Ovary (tissue), 10 donors: ENCODE measurements at places on chromosomes 2 and 18. TPM values are rescaled to one million over a fixed set of nuclear protein-coding genes. Genes with fewer than 3 reads are reported as not detected.

CYBRD1 gene
- 147 TPM for polyA plus RNA-seq

DNA sequence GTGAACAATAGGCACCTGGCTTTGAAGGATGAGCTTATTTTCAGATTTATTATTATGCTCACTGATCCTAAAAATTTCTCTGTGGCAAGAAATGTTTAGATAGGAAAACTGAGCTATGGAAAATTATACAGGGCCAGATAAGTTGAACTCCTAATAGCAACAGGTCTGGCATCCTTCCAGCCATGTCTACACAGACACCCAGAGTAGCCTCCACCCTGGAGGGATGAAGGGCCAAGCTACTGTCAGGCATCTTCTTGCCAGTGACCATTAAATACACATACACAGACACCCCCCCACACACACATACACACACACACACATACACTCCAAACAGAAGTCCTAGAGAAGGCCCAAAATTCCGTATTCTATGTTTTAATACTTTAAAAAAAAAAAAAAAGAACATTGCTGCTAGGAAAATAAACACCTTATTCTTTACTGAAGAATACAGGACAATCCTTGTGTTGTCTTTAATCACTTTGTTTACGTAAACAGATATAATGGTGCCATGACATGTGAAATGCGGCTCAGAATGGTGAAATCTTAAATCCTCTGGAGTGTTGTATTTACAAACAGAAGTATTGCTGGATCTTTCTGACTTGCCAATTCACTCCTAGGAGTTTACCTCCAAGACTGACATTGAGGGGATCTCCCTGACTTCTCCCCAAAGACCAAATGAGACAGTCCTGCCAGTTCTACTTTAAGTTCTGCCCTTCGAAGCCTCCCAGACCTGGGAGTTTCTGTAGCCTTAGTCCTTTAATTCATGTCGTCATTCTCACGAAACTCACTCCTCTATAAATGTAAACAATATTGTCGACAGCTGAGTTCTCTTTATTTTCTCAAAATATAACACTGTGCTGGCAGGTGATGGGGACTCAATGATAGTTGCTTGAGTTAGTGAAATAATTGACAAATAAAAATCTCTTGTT is 163.1 kb downstream of the ANTXR1 start:
- DNase-seq, result no peak

HOXD11 gene
- 0.07 TPM for polyA plus RNA-seq

KIF1A gene
- polyA plus RNA-seq, result 0.85 TPM

GRCh38 chr2:142796161-142796560 is 81.3 kb upstream of the KYNU start:
- no peak for DNase-seq

DNA sequence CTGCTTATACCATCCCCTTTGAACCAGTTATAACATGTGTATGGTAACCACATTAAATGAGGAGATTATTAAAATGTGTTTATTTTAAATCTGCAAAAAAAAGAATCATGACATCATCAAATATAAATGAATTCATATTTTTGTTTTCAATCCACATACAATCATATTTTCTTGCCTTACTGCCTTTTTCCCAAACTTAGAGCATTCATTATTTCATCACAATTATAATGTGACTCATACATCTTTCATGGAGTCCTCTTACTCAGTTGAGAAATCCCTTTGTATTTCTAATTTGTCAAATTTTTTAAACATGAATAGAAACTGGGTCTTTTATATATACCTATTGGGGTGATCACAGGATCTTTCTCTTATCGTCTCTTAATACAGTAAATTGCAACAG is 909.6 kb downstream of the DSC3 start:
- DNase-seq, result no peak
